Activated naive CD4-positive, alpha-beta T cell (primary cell): ENCODE measurements at places on chromosomes 12 and 14.

DNA sequence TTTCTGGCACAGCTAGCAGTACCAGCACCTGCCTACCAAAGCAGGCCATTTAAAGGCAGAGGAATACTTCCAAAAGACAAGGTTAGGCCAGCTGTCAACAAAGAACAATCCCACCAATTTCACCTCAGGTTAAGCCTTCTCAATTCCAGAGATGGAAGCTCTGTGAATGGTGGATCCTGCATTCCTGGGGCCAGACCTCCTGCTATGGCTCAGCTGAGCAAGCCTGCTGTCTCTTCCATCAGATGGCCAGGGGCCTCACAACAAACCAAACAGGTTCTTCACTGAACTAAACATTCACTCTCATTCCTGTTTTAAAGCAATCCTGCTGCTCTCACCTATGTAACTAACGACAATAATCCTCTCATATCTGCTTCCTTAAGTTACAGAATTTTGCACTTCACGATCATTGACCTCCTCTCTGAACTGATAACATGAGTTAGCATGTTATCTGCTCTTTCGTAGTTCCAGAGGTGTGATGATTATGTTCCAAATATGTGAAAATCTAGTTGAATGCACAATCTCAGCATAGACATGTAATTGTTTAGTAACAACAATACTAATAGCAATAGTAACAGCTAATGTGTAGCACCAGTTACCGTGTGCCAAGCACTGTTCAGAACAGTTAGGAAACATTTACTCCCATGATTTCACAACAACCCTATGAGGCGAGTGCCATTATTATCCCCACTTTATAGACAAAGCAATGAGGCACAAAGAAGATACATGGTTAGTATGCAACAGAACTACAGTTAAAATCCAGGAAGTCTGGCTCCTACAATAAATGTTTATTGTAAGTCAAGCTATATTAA, 73.2 kb downstream of the SLC2A13 start:
- no peak for DNase-seq

- no peak for DNase-seq
These were observed 23.0 kb upstream of the TBK1 start for GRCh38 chr12:64428956-64429355.

DNA sequence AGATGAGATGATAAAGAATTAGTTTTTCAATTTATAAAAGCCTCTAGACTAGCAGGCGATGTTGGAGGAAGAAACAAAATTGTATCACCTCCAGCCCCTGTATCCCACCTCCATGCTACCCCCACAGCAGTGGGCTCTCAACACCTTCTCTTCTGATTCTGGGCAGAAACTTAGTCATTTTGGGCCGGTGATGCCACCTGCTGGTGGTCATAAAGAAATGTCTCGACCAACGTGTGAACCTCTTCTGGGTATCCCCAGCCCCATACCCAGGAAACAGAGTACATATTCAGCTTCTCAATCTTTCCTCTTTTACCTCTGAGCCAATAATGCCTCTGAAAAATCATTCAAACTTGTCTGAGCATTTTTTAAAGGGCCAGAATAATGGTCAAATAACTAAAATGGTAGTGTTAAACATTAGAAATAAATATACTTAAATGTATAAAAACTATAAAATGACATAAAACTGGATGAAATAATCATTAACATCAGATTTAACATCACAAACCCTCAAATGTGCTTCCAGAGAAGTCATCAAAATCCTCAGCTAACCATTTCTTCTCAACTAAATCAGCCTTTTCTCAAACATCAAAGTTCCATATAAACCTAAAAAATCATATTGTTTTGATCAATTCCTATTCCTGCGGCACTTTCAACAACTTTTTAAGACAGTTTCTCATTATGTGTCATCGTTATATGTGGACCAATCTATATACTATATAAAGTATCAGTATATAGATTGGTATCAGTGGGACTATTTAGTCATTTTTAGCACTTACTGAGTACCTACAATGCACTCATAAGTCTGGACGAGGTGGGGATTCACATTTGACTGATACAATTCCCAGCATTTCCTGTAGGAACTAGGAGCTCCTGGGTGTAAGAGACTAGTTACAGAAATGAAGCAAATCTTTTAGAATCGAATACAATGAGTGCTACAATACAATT, 69.4 kb downstream of the ATXN2 start:
- peak; percentile 8 for DNase-seq

DNA sequence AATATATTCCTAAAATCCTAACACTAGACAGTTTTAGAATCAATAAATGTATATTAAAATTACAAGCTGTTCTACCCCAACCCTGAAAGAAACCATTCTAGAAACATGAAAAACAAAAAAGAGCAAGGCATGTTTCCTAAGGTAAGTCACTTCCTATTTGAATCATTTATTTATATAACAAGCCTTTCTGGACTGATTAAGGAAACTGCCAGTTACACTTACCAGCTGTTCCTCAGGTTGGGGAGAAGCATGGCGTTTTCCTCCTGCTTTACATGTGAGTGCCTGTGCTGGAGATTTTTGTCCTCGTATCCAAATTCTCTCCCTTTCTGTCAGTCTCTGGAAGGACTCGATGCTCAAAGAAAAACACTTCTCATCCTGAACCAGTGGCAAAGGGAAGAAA, 183.3 kb downstream of the EFCAB11 start:
- no peak for DNase-seq

DNA sequence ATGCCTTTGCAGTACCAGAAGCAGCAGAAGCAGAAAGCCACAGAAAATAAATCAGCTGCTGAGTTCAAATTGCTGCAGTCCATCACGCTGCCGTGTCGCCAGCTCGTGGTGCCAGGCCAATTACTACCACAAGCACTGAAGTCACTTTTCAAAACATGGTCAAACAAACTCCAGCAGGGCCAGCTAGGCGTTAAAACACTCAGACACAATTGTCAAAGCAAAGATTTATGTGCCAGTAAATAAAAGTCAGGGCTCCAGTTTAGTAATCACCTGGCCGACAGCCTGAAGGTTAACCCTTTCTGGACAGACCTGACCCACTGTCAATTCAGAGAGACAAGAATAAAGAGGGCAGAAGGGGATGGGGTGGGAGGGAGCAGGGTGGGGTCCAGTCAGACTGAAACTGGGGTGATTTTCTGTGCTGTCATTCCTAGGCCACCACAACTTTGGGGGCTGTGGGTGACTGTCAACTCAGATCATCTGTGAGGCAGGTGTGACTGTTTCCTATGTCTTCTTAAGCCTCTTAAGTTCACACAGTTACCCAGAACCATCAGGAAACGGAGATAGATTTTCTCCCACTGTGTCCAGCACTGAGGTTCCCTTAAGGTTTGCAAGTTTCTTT, 109.8 kb upstream of the FUT8 start:
- DNase-seq = no peak

DNA sequence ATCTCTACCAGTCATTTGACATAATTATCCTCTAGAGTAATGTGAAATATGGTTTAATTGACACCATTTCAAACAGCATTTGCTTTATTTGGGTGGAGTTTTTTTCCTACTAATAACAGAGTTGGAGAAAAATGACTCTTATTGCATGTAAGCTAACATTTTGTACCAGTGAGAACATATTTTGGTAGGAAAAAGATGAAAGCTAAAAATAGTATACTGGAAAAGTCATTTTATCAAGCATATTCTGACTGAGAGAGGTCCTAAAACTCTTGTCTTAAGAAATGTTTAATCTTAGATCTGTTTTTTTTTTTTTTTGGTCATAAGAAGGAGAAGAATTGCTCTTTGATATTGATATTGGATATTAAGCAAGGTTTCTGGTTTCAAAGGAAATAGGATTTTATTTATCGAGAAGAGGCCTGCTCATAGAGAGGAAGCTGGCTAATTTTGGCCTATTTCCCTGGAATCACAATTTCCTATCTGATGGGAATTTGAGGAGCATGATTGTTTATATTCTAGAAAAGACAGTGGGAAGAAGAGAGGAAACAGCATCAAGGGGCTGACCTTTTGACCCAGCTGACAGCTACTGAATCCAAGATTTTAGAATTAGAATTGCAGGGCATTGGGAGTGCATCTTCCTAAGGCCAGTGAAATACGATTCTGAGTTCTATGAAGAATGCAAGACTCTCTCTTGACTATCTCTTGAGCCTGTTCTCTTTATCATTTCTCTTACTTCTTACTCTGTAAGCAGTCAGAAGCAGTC, 19.4 kb downstream of the OTOGL start:
- DNase-seq = no peak

DNA sequence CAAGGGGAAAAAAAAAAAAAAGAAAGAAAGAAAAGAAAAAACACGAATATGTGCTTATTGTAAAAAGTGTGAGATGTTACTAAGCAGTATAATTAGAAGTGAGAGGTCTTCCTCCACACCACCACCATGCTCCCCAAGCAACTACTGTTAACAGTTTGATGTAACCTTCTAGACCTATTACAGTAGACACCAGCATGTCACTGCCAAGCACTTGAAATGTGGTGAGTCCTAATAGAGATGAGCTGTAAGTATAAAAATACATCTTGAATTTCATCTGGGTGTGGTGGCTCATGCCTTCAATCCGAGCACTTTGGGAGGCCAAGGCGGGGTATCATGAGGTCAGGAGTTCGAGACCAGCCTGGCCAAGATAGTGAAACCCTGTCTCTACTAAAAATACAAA, 8.1 kb upstream of the SNRNP35 start:
- no peak for DNase-seq

GRCh38 chr12:105492591-105493545, 162.4 kb downstream of the C12orf75 start:
- DNase-seq = no peak

GRCh38 chr14:61504901-61505300, 183.5 kb downstream of the PRKCH start:
- DNase-seq = no peak

DNA sequence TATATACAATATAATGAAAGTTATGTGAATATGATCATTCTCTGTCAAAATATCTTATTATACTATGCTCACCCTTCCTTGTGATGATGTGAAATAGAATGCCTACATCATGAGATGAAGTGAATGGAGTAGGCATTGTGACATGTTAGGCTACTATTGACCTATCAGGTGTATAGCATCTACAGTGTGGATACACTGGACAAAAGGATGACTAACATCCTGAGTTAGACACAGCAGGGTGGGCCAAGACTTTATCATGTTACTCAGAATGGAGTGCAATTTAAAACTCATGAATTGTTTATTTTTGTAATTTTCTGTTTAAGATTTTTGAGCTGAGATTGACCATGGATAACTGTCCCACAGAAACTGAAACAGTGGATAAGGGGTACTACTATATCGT, 53.4 kb upstream of the NAV3 start:
- no peak for DNase-seq

DNA sequence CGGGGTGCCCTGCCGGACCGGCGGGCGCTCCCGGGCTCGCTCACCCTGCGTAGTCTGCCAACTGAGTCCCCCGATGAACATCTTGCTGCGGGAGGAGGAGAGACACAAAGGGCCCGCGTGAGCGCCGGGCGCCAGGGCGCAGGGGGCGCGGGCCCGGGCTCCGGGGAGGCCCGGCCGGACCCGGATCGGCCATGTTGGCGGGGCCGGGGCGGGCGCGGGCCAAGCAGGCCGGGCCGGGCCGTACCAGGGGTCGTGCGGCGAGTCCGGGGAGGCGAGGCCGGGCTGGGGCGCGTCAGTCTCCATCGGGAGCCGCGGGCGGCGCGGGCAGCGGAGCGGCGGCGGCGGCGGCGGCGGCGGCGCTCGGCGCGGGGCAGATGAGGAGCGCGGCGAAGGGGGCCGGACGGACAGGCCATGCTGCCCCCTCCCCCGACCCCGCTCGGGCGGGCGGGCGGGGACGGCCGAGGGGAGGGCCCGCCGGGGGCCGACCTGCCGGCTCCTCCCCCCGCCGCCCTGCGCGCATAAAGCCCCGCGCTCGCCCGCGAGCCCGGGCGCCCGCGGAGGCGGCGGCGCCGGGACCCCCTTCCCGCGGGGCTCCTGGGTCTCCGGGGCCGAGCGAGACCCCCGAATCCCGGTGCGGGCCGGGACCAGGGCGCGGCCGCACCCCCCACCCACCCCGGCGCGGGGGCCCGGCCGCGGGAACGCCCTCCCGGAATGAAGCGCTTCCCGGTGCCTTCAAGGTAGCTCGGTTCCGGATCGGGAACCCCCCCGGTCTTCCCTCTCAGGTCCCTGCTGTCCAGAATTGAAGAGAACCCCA, at the start of gene MSI1:
Gene MSI1 (minus strand): TSS at position 376 of the 814 bp plus-strand sequence. CDS start 73 bp downstream, at position 303.
- no peak for DNase-seq
